Left renal cortex interstitium (tissue), 4 donors: ENCODE measurements at places on chromosomes 12 and 14. TPM values are rescaled to one million over a fixed set of nuclear protein-coding genes. Genes with fewer than 3 reads are reported as not detected.
A peak's percentile ranks its signal among the peaks of the same experiment; 100 is the strongest.

DNA sequence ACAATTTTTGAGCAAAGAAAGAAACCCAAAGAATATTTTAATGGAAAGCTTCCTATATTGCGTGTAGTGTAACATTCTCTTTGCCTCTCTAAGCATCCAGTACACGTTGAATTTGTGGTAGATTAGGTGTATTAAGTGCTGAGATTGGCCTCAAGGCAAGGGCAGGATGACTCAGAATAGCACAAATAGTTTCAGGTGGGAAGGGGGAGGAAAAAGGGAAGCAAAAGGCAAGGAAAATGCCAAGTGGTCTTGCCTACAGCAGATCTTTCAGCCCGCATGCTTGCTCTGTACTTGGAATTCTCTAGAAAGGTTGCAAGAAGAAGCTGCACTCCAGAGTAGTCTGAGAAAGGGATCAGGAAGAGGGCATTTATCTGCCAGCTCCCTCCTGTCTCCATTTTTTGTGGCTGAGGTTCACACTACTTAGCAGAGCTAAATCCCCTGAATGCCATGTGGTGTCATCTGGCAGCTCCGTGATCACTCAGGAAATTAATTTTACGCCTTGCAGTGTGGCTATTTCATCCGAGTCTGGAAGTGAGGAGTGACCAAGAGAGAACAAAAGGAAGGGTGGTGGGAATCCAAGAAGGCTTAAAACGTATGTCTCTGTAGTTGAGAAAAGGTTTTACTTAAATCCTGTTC, 28.5 kb downstream of the CDKN1B start:
- DNase-seq = no peak

GRCh38 chr12:28683366-28683765, 465.7 kb upstream of the FAR2 start:
- DNase-seq = no peak

GRCh38 chr14:95134304-95134933, 22.9 kb downstream of the DICER1 start:
- DNase-seq = no peak

GRCh38 chr14:105272623-105273022, 24.3 kb downstream of the BTBD6 start:
- no peak for DNase-seq

- peak; percentile 57 for DNase-seq
These were observed 73.6 kb downstream of the TESC start for GRCh38 chr12:117025481-117026151.

- no peak for DNase-seq
These were observed 133.4 kb downstream of the DICER1 start for GRCh38 chr14:95023886-95024285.

PRKAG1 gene
- 82.8 TPM for polyA plus RNA-seq

CEP170B gene
- polyA plus RNA-seq = 17.2 TPM

RIN3 gene
- polyA plus RNA-seq = 6.3 TPM

OVCH1 gene
- 0.89 TPM for polyA plus RNA-seq
